NCI-H526 treated with DMSO at 0.1 percent for 48 hours (cell line): ENCODE measurements at places on chromosomes 3 and 15.

- peak; percentile 16 for DNase-seq
These were observed 1.2 kb upstream of the BAHD1 start for GRCh38 chr15:40439461-40439959.

DNA sequence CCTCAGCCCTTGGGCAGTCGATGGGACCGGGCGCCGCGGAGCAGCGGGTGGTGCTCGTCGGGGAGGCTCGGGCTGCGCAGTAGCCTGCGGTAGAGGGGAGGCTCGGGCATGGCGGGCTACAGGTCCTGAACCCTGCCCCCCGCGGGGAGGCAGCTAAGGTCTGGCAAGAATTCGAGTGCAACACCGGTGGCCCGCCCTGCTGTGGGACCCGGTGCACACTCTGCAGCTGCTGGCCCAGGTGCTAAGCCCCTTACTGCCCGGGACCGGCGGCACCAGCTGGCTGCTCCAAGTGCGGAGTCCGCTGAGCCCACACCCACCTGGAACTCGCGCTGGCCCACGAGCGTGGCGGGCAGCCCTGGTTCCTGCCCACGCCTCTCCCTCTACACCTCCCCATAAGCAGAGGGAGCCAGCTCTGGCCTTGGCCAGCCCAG lies 377.7 kb upstream of the RBMS3 start:
- DNase-seq = no peak

DNA sequence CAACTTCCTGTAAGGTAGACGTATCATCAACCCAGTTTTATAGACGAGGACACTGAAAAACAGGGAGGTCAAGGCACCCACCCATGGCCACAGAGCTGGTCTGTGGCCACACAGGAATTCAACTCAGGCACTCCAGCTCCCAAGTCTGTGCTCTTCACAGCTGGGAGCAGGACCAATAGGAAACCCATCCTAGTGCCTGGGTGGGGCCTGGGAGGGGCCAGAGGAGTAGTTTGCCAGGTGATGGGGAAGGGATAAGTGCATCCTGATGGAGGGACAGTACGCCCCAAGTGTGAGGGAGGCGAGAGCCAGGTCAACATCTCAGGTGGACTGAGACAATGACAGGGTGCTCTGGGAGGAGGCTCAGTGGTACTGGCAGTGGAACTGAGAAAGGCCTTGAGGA lies 22.0 kb downstream of the KIF9 start:
- no peak for DNase-seq

GRCh38 chr3:64141476-64141875 lies 83.8 kb downstream of the PRICKLE2 start:
- no peak for DNase-seq

DNA sequence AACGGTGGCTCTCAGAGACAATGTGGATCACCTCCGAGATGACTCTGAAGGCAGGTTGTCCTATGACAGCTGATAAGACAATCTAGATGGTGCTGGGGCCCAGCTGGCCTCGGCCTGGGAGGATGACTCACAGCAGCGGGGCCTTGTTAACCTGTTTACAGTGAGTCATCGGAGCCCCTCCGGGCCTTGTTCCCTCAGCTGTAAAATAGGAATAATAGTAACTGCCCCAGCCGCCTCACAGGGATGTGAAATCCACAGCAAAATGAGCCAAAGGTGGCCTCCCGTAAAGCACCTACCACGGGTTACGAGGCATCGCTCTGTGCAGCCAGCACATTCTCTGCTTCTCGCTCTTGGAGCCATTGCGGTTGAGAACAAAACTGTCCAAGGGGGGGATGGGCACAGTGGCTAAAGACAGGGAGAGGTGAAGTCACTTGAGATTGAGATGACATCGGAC lies 88.6 kb upstream of the RASGRF1 start:
- no peak for DNase-seq

DNA sequence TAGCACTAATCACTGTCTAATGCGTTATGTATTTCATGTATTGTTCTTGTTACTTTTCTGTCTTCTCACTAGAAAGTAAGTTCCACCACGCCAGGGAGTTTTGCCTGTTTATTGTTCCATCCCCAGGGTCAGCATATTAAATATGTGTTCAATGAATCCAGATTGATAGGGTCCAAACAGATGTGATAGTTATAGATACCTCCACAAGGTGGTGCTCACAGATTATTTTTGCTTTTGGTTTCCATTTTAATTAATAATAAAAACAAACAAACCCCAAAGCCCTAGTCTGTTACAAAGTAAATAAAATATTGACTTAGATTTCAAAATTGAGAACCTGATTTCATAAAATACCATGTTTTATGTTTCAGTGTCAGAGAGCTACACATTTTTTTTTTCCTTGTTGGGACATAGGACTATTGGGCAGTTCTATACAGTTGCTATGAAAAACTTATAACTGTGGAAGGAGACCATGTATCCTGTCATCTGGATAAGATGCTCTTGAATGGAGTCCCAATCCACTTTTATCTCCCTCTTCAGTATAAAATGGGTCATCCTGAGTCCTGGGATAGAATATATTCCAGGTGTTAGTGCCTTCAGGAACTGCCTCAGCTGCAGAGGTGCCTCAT lies 12.4 kb downstream of the OTOL1 start:
- DNase-seq = no peak

- DNase-seq = no peak
These were observed 602.8 kb downstream of the FOXP1 start for GRCh38 chr3:70980646-70981170.

DNA sequence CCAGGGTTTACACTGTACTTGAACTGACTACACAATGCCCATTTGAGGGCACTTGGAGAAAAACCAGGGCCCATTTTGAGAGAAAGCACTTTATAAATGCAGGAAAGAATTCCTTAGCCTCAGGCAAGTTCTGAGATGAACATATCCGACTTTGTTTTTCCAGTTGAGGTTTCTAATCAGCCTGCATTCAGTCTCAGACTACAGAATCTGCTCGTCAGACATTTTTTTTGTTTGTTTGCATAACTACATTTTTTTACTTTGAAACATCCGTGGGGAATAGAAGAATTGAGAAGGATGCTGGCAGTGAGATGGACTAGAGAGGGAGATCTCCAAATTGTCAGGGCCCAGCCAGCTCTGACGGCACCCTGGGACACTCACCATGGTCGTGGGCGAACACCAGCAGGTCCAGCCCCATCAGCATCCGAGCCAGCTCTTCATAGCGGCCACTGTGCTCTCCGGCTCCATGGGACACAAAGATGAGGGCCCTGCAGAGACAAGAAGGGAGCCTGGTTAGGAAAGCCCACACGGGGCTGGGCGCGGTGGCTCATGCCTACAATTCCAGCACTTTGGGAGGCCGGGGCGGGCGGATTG lies 40.8 kb downstream of the MGLL start:
- DNase-seq = no peak

DNA sequence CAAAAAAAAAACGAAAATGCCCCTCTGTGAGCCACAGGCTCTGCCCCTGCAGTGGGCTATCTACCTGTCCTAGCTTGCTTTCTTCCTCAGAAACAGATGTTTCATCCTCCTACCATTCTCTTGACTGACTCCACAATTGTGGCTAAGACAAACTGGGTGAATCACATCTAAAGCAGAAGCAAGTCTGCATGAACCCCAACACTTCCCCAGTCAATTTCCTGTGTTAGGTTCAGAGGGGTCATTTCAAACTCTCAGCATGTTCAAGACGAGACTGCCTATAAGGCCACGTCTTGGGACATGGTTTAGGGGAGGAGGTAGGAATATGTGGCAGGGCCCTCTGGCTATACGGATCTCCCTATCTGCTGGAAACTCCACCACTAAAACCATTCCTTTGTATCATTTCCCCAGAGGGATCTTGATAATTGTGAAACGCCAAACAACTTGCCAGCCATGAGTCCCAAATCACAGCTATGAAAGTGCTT lies 28.6 kb upstream of the ANKDD1A start:
- no peak for DNase-seq

DNA sequence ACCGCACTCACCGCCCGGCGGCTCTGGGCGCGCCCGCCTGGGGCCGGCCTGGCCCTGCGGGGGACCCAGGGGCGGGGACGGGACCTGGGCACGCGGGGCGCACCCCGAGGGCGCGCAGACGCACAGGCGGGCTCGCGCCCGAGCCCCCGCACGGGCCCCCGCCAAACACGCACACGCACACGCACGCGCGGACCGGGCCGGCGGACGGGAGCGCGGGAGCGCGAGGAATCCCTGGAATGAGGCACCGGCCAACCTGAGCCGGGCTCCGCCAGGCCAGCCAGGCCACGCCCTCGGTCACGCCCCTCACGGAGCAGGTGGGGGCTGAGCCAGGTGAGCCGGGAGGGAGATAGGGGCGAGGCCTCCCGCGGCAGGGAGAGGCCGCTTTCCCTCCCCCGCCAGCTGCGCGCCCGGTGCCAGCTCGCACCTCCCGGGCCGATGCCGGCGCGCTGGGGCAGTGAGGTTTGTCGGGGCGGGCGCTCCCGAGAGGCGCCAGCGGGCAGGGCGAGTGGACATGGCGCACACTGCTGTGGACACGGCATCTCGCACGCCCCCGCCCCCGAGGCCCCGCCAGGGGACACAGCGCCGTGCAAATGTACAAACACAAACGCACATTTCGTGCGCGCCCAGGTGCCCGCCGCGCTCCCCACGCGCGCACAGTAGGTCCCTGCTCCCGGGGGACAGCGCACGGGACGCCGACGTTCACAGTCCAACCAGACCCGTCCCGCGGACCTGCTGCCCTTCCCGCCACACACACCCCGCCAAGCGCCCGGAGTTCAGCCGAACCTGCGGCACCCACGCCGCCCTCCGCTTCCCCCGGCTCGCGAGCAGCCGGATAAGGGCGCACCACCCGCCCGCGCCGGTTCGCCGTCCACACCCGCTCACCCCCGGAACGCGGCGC lies 75.9 kb upstream of the VGLL4 start:
- peak; percentile 73 for DNase-seq

- no peak for DNase-seq
These were observed 118.9 kb downstream of the DPH6 start for GRCh38 chr15:35427091-35427490.

- no peak for DNase-seq
These were observed 12.5 kb upstream of the CSPG4 start for GRCh38 chr15:75725006-75725718.

DNA sequence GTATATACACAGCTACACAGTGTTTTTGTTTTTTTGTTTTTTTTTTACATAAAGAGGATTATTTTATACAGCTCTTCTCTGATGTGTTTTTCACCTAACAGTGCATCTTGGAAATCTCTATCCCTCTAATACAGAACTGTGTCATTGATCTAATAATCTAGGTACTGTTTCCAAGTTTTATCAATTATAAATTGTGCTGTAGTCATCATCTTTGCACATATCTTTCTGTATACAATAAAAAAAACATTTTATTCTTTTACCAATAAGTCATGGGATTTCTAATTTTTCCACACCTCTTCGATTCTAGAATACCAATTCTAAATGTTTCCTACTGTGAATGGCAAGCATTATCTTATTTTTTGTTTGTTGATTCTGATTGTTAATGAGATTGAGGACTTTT lies 1.7 kb upstream of the PLSCR2 start:
- DNase-seq = no peak

GRCh38 chr3:113783463-113783862 lies 36.6 kb downstream of the ATP6V1A start:
- no peak for DNase-seq

DNA sequence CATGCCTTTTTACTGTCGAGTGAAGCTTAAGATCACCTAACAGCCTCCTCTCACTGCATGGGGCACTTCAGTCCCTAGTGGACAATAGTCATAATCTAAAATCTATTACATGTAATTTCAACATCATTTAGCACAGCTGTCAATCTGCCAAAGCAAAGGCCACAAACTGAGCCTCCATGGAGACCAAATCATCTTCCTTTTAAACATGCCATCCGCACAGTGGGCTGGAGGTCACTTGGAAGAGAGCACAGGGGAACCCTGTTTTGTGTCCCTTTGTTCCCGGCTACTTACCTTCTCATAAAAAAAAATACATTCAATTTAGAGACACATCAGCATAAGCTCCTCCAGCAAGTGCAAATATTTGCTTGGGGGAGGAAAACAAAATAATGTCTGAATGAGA lies 167.3 kb downstream of the SQOR start:
- no peak for DNase-seq

GRCh38 chr15:99347574-99347973 lies 96.3 kb downstream of the LRRC28 start:
- no peak for DNase-seq

GRCh38 chr3:156513619-156514018 lies 41.3 kb downstream of the SSR3 start:
- no peak for DNase-seq
